ENCODE measurements at places on chromosomes 2 and 18. TPM values are rescaled to one million over a fixed set of nuclear protein-coding genes. Genes with fewer than 3 reads are reported as not detected.

Gene LCT
- under 0.01 TPM for total RNA-seq

Gene MSH2
- total RNA-seq, result 16.4 TPM

Gene SPR
- 20.5 TPM for total RNA-seq

Gene TOGARAM2
- 0.17 TPM for total RNA-seq

Gene RRM2
- total RNA-seq, result 5.3 TPM

Gene CCDC74B
- total RNA-seq, result 4.8 TPM

Gene SERPINB4
- total RNA-seq, result not detected

Gene SCN7A
- total RNA-seq, result 16.4 TPM

Gene SKOR2
- total RNA-seq, result not detected

Gene G6PC2
- not detected for total RNA-seq

Gene TCF23
- not detected for total RNA-seq

Gene RMDN2
- total RNA-seq, result 5.1 TPM

Gene PDE1A
- total RNA-seq, result 26.5 TPM

Gene DSG2
- 0.73 TPM for total RNA-seq

Gene PAX3
- not detected for total RNA-seq

Gene ANKRD53
- total RNA-seq, result 0.83 TPM

Gene GDF7
- total RNA-seq, result not detected

Gene CDH20
- total RNA-seq, result not detected

Gene PER2
- 5.4 TPM for total RNA-seq

Gene PROKR1
- not detected for total RNA-seq

Gene CNOT11
- total RNA-seq, result 29.9 TPM

Gene PLEKHH2
- 5.7 TPM for total RNA-seq

Gene CLEC4F
- not detected for total RNA-seq

Gene TGFA
- total RNA-seq, result 0.73 TPM

Gene CD226
- 0.66 TPM for total RNA-seq

Gene SLC16A14
- 2.6 TPM for total RNA-seq

Gene ARHGEF33
- 0.29 TPM for total RNA-seq

Gene TM4SF20
- not detected for total RNA-seq

Gene OXER1
- total RNA-seq, result not detected

Gene CAPN14
- total RNA-seq, result 0.33 TPM

Gene UBR3
- total RNA-seq, result 32.3 TPM

Gene ZDBF2
- total RNA-seq, result 10.4 TPM

Gene SIX3
- total RNA-seq, result not detected

Gene ZNF514
- total RNA-seq, result 17.7 TPM

Gene BCL11A
- under 0.01 TPM for total RNA-seq

Gene HNMT
- total RNA-seq, result 20.8 TPM

Gene MAL
- 0.17 TPM for total RNA-seq

Gene DAW1
- 0.17 TPM for total RNA-seq

Gene GULP1
- 56.6 TPM for total RNA-seq

Gene LRATD1
- total RNA-seq, result under 0.01 TPM

Gene TTC32
- 8.3 TPM for total RNA-seq

Gene HOXD4
- not detected for total RNA-seq

Gene TFPI
- total RNA-seq, result 135 TPM

Gene MAP4K4
- total RNA-seq, result 206 TPM

Gene MEP1B
- total RNA-seq, result 0.17 TPM

Gene OBSL1
- 69.1 TPM for total RNA-seq

Gene BOLL
- not detected for total RNA-seq

Gene UPP2
- total RNA-seq, result not detected

Gene CD302
- total RNA-seq, result 9.8 TPM

Gene GNLY
- total RNA-seq, result not detected

Gene CACNB4
- 1.2 TPM for total RNA-seq

Gene DYSF
- 0.15 TPM for total RNA-seq

Gene EVA1A
- 32.1 TPM for total RNA-seq

All from smooth muscle cell of trachea (primary cell).